CD4-positive, alpha-beta T cell treated with Interleukin-17A for 4 hours (primary cell): ENCODE measurements at places on chromosomes 16 and 17.

- DNase-seq, result peak; percentile 71
These were observed 36.6 kb upstream of the TMEM132E start for GRCh38 chr17:34542700-34543336.

DNA sequence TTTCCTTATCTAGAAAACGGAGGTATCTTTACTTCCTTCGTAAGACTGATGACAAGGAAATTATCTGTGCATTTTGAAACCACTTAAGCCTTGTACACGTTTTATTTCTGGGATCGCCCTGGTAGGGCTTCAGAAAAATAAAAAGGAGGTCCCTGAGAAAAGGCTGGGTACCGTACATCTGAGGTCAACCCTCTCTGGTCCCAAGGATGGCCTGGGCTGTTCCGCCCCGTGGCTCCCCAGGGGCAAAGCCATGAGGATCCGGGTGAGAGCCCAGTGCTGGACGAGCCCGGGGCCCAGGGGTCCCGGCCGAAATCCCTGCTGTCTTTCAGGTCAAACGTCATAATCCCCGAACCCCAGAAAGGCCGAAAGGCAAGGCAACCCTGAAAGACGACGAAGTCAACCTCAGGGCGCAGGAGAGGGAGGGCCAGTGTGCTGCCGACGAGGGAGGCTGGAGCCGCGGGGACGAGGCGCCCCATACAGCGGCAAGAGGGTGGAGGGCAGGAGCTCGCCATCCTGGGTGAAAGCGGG, 656 bp upstream of the FUS start:
- no peak for DNase-seq

- DNase-seq, result peak; percentile 9
These were observed 24.5 kb downstream of the STXBP4 start for GRCh38 chr17:54992797-54993639.

DNA sequence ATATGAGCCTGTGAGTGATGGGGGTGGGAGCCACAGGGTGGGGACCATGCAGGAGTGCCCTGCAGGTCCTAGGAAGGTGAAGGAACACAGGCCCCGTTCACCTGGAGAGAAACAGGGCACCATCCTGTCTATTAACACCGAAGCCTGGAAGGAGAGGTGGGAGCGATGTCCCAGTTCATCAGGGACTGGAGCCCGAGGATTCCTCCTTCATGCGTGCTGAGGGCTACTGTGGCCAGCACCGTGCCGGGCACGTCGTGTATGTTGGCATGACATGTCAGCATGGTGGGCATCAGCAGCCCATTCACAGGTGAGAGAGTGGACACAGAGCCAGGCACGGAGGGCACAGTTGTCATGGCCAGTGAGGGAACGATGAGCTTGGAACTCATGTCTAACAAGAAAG, 1.4 kb downstream of the WFIKKN2 start:
- DNase-seq, result no peak

DNA sequence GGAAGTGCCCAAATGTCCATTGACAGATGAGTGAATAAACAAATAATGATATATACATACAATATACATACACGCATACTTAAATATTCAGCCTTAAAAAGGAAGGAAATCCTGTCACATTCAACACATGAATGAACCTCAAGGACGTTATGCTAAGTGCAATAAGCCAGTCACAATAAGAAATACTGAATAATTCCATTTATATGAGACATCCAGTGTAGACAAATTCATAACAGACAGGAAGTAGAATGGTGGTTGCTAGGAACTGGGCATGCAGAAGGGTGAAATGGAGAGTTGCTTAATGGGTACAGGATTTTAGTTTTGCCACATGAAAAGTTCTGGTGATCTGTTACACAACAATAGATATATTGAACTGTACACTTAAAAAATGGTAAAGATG, 8.8 kb upstream of the ITGB4 start:
- no peak for DNase-seq

GRCh38 chr16:69522041-69522578, 43.7 kb upstream of the NFAT5 start:
- DNase-seq, result no peak

DNA sequence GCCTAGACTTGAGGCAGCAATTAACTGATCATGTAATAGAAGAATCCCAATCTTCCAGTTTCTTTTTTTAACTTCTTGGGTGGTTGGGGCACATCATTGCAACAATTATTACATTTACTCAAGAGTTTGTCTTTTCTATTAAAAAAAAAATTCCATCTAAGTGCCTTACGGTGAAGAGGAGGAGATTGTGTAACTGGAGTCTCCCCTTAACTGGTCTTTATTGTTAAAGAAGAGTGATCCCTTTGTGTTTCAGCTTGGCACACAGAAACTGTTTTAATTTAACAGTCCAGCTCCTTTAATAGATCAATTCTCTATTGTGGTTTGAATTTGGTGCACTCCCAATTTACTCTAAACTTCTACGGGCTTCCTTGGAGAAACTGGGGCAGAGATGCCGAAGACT, 75.2 kb downstream of the FTO start:
- no peak for DNase-seq

- DNase-seq, result no peak
These were observed 1.3 kb downstream of the NF1 start for GRCh38 chr17:31096106-31096436.

DNA sequence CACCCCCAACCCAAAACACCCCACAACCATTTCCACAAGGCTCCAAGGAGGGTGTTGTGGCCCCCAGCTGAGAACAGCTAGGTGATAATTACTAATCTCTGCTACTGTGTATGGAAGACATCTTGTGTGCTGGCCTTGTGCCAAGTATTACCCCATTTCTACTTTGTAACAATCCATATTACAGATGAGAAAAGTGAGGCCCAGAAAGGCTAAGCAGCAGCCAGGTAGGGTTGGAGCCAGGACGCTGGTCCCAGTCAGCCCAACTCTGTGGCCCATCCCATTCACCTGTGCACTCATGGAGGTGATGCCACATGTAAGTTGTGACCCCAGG, 12.4 kb upstream of the PEMT start:
- no peak for DNase-seq

- no peak for DNase-seq
These were observed 92.7 kb upstream of the FA2H start for GRCh38 chr16:74867281-74867849.

DNA sequence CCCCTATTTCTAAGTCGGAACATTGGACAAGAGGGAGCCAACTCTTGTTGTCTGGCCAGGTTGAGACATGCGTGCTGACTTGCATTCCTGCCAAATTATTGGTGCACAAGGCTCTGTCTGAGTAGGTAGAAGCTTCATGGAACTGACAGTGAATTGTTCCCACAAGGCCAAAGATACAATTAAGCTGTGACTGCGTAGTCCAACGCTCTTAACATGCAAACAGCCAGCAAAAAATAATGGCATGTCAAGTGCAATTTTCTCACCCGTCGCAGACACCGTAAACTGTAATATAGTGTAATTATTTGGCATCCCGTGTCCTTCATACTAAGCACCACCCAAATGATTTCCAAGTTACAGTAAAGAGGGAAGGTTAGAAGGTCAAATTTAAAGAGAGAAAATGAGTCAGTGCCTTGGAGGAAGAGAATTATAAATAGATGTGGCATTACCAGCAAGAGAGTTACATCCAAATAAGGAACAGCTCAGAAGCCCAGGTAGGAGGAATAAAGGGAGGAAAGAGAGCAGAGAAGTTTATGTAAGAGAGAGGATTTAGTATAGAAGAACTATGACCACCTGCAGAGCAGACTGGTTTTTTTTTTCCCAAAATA, 21.8 kb downstream of the CDH8 start:
- no peak for DNase-seq

GRCh38 chr16:77414752-77415231, 20.0 kb downstream of the ADAMTS18 start:
- no peak for DNase-seq

DNA sequence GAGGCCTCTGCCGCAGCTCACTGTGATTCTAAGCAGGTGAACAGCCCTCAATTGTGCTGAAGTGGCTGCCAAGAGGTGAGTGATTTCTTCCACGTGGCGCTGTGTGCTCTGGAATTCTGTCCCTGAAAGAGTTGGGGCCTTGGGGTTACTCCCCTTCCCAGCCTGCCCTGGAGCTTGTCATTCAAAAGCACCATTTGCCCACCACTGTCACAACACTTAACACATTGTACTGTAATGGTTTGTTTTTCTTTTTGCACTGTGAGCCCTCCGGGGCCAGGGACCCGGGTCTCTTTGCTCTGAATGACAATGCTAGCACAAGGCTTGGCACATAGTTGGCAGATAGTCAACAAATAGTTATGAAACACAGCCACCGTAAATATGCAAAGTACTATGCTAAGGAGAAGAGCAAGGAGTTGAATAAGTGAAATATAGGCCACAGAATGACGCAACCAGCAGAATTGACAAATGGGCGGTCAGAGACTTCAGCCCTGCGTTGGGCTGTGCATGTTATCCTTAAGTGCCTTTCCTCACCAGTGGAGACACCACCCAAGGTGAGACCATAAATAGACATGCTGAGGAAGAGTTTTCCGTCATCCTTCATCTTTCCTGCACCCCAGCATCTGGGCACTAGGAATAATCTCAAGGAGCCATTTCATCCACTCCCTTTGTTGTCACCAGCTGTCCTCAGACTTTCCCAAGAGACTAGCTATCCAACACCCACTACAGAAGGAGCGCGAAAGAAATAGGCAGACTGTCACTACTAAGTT, 112.0 kb upstream of the DNAH9 start:
- no peak for DNase-seq

- no peak for DNase-seq
These were observed 1.1 kb downstream of the RUNDC3A start for GRCh38 chr17:44309472-44309871.

DNA sequence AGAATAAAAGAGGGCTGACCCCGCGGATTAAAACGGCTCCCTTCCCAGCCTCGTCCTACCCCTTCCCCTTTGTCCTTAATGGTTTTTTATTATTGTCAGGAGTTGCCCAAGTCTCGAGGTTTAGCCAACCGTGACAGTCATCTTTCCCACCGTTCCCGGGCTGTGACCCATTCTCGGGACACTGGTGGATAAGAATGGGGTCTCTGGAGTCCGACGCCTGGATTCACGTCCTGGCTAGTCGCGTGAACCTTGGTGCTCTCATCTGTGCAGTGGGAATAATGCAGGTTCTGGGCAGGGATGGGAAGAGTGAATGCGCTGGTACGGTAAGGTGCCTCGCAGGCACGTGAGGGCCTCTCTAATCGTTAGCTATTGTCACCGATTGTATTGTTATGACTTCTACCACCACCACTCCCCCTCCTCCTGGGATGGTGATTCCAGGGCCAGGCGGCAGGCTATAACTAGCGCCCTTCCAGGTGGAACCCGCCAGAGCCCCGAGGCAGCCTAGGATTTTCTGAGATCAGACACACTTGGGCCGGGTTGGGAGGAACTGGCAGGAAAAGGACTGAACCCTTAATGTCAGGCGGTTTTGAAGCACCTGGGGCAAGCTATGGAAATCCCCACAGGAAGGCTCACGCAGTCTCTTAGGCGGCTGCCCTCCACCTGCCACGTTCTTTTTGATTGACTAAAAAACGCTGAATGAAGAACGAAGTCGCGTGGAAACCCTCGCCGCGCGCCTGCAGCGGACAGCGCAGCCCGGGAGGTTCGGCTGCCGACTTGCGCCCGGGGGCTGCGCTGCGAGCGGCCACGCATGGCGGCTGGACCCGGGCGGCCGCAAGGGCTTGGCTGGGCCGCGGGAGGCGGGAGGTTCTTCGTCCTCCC, 2.7 kb downstream of the HS3ST3B1 start:
- DNase-seq, result peak; percentile 53

DNA sequence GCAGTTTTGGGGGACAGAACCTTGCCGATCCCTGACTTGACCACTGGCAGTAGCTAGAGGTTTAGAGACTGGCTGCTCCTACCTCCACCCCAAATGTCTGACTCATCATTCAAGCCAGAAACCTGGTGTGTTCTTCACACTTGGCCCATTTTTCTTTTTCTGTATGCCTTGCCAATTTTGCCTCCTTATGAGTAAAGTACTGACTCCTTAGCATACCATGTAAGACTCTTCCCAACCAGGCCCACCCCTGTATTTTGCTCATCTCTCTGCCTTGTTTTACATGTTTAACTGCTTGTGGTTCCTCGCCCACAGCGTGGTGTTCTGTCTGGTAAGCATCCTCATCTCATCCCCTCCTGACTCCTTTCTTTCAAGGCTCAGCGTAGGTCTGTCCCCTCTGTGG, 37.9 kb downstream of the NUP88 start:
- DNase-seq, result no peak

GRCh38 chr17:68248199-68248825, 469 bp downstream of the AMZ2 start:
- DNase-seq, result no peak

DNA sequence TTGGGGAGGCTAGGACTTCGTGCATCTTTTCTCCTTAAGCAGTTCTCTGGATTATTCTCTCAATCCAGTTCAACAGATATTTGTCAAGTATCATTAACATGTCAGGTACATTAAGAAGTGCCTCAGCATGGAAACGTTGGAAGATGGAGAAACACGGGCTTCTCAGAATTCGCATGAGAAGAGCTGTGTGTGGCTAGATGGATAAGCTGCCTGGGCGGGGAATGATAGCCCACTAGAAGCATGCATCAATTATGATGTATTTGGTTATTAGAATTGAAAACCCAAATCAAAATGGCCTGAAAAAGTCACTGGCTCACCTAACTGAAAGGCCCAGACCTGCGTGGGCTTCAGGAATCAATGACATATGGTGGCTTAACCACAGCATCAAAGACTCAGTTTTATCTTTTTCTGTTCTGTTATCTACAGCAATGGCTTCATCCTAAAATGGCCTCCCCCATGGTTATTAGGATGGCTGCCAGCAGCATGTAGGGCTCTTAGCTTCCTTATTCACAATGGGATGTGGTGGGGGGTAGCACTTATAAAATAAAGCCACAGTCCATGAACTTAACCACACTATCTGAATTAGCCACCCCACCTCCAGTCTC, 43.9 kb downstream of the MMD start:
- no peak for DNase-seq

GRCh38 chr16:75005697-75006096, 6.9 kb downstream of the ZNRF1 start:
- no peak for DNase-seq

- DNase-seq, result no peak
These were observed 18.2 kb upstream of the BHLHA9 start for GRCh38 chr17:1251866-1252608.

DNA sequence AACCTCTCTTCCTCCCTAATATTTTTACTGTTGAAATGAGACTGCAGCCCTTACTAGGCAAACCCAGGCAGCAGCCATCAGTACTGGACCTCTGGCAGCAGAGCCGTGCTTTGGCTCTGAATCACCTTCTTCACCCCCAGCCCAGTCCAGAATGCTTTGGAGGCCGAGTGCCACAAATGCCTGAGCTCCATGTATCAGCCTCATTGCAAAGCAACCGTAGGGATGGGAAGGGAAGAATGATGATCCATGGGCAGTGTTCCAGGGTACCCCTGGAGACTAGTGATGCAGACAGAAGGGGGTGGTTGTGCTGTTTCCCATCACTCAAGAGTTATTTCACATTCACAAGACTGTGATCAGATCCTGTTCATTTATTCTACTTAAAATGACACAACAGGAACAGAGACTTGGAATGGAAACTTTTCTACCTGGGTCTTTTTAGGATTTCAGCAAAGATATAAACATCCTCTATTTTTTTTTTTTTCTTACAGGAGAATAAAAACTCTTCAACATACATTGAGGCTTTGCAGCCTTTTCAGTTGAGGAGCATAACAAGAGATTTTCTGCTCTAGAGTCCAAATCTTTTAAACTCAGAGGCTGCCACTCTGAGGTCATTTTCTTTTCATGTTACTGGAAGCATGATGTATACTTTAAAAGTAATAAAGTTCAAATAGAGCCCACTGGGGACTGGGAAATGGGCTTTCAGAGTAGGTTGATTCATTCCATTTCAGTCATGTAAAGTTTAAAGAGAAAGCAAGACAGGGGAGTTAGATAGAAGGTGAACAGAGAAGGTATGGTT, 138.3 kb downstream of the KCNJ2 start:
- DNase-seq, result no peak

GRCh38 chr16:47713225-47713595, 252.1 kb downstream of the PHKB start:
- DNase-seq, result no peak
